ENCODE measurements at places on chromosomes 4 and X.
A peak's percentile ranks its signal among the peaks of the same experiment; 100 is the strongest.

DNA sequence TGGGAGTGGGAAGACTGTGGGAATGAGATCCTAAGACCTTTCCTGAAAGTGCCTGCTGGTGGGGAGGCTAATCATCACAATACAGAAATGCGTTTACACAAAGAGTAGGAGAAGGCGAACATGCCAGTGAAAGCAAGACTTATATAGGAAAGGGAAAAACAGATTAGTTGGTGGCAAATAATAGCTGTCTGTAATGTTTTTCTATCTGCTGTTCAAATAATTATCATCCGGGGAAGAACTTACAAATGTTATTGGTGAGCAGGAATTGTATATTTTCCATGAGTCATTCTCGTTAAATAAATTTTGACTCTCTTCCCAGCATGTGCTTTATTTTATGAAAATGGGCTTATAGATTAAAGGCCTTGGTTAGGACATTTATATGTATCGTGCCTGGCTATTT is 196.5 kb downstream of the ARHGAP10 start:
- peaks cover 6% of the 10 kb centered on the region for H3K4me1 ChIP-seq
- H3K36me3 ChIP-seq, result peaks cover 13% of the 10 kb centered on the region
- H3K4me3 ChIP-seq, result no peak overlapping the region
- DNase-seq, result no peak
- no peaks in the 10 kb centered on the region for H3K27me3 ChIP-seq
- H3K27ac ChIP-seq, result no peak overlapping the region

DNA sequence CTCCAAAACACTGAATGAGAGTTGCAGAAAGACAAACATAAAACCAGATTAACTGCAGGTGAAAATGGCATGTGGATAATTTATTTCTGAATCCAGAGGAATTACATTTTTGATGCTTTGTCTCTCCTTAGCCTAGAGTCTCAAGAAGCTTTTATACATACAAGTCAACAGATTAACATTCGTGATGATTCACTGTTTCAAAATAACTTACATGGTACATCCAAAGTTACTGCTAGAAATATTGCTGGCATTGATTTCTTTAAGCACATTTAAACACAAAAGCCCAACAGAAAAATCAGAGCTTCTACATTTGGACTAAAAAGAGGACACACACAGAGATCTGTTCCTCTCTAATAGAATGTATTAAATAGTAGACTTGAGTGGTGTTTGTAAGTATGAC is 105.6 kb downstream of the AMELX start:
- no peak for DNase-seq
- H3K4me3 ChIP-seq, result no peak overlapping the region
- no peaks in the 10 kb centered on the region for H3K36me3 ChIP-seq
- no peaks in the 10 kb centered on the region for H3K4me1 ChIP-seq
- no peaks in the 10 kb centered on the region for H3K27me3 ChIP-seq
- H3K27ac ChIP-seq, result no peak overlapping the region

DNA sequence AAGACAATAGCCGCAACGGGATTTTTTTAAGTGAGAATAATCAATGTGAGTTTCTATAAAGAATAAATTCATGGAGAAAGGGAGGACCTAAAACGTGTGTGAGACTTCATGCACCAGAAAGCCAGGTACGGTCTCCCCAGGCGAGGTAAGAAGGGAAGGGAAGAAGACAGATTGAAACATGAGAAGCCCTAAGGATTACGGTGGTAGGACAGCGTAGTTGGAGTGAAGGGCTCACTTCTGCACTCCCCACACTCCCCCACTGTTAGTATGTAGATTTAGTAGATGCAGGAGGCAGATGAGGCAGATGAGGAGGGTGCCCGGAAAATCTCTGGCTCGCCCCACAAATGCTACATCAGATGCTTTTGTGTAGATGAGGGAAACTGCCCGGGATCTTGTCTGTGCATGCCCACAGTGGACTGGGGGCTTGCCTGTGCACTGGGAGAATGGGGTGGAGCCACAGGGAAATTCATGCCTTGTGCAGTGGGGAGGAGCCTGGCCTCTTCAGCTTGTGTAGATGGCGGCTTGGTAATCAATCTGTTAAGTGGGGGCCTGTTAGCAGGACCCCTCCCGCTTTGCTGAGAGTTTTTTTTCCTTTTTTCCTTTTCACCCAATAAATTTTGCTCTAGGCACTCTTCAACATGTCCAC is 1544.5 kb upstream of the TENM3 start:
- peak overlapping the region; percentile 4 for H3K27ac ChIP-seq
- peak overlapping the region; percentile 49 for H3K4me3 ChIP-seq
- H3K4me1 ChIP-seq, result peaks cover 14% of the 10 kb centered on the region
- no peaks in the 10 kb centered on the region for H3K36me3 ChIP-seq
- DNase-seq, result no peak
- H3K27me3 ChIP-seq, result no peaks in the 10 kb centered on the region

- DNase-seq, result no peak
- peaks cover 48% of the 10 kb centered on the region for H3K36me3 ChIP-seq
- peaks cover 22% of the 10 kb centered on the region for H3K4me1 ChIP-seq
These were observed 74.8 kb downstream of the IRF2 start for GRCh38 chr4:184399512-184399908.

DNA sequence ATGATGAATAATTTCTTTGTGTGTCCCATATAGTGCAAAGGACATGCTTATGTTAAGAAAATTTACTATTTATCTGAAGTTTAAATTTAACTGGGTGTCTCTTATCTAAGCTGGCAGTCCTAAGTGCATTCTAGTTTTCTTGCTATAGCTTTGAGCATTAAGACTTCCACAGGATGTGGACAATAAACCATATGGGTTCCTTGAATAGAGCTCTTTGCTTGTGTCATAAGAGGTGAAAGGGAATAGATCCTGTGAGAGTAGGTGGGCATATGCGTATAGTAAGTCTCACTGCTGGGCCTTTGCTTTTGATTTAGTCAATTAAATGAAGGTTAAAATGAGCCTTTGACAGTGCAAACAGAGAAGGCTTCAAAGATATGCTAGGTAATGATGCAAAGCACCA is 223.4 kb upstream of the GYPA start:
- no peak overlapping the region for H3K4me3 ChIP-seq
- no peaks in the 10 kb centered on the region for H3K36me3 ChIP-seq
- peaks cover 7% of the 10 kb centered on the region for H3K27me3 ChIP-seq
- H3K4me1 ChIP-seq, result no peaks in the 10 kb centered on the region

GRCh38 chr4:88106205-88106604 is 52.2 kb downstream of the ABCG2 start:
- H3K27me3 ChIP-seq, result no peaks in the 10 kb centered on the region
- H3K27ac ChIP-seq, result peak overlapping the region; percentile 7
- no peak overlapping the region for H3K4me3 ChIP-seq
- no peaks in the 10 kb centered on the region for H3K36me3 ChIP-seq
- H3K4me1 ChIP-seq, result peaks cover 29% of the 10 kb centered on the region

- H3K4me1 ChIP-seq, result peaks cover 4% of the 10 kb centered on the region
- no peaks in the 10 kb centered on the region for H3K27me3 ChIP-seq
- no peak for DNase-seq
- no peak overlapping the region for H3K27ac ChIP-seq
- peaks cover 3% of the 10 kb centered on the region for H3K36me3 ChIP-seq
These were observed 91.9 kb downstream of the FAM13A start for GRCh38 chr4:88965053-88965452.

- no peaks in the 10 kb centered on the region for H3K36me3 ChIP-seq
- H3K4me3 ChIP-seq, result no peak overlapping the region
- H3K27me3 ChIP-seq, result no peaks in the 10 kb centered on the region
- H3K27ac ChIP-seq, result no peak overlapping the region
These were observed 419.8 kb upstream of the AMOT start for GRCh38 chrX:113260474-113260873.

DNA sequence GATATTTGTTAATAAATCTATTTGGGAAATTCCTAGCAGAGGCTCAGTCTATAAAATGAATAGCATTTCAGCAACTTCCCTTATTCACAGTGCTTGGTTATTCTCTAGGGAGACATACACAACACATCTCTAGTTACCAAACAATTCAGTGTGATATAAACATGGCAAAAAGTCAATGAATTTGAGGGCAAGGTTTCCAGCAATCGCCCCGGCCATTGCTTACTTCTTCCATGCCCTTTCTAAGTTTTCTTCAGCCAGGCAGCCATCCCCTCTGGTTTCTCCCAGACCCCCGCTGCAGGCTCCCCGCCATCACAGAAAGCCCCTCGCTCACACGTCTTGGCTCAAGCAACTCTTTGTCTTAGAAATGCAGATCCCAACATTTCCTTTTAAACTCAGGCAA is 4.4 kb downstream of the TLR7 start:
- no peaks in the 10 kb centered on the region for H3K36me3 ChIP-seq
- H3K4me1 ChIP-seq, result no peaks in the 10 kb centered on the region
- H3K27me3 ChIP-seq, result no peaks in the 10 kb centered on the region
- no peak for DNase-seq
- H3K4me3 ChIP-seq, result no peak overlapping the region

- no peak overlapping the region for H3K27ac ChIP-seq
- H3K4me1 ChIP-seq, result peaks cover 10% of the 10 kb centered on the region
- no peaks in the 10 kb centered on the region for H3K27me3 ChIP-seq
- H3K4me3 ChIP-seq, result no peak overlapping the region
- DNase-seq, result no peak
These were observed 113.8 kb downstream of the ATP10D start for GRCh38 chr4:47598896-47599295.

DNA sequence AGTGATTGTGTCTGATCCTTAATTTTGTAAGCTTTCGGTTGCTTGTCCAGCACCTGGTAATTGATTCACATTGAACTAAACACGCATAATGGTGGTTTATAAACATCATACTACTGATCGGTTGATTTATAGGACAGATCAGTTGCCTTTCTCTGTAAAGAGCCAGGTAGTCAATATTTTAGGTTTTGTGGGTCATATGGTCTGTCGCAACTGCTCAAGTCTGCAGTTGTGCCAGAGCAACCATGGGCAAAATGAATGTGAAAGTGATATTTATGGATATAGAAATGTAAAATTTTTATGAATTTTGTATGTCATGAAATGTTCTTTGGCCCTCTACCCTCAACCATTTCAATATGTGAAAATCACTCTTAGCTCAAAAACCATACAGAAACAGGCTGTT is 8.9 kb downstream of the JADE1 start:
- H3K4me3 ChIP-seq, result no peak overlapping the region
- H3K27ac ChIP-seq, result no peak overlapping the region
- peaks cover 24% of the 10 kb centered on the region for H3K4me1 ChIP-seq
- no peaks in the 10 kb centered on the region for H3K27me3 ChIP-seq

DNA sequence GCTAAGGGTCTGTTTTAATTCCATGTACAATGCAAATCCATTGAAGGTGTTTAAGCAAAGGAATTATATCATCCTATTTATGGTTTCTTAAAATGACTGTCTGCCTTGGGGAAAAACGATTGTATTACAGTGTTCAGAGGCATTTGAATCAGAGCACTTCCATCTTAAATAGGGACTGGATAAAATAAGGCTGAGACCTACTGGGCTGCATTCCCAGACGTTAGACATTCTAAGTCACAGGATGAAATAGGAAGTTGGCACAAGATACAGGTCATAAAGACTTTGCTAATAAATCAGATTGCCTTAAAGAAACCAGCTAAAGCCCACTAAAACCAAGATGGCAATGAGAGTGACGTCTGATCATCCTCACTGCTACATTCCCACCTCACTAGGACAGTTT is 1167.2 kb upstream of the PABPC4L start:
- H3K27me3 ChIP-seq, result no peaks in the 10 kb centered on the region
- no peak for DNase-seq
- no peak overlapping the region for H3K4me3 ChIP-seq

DNA sequence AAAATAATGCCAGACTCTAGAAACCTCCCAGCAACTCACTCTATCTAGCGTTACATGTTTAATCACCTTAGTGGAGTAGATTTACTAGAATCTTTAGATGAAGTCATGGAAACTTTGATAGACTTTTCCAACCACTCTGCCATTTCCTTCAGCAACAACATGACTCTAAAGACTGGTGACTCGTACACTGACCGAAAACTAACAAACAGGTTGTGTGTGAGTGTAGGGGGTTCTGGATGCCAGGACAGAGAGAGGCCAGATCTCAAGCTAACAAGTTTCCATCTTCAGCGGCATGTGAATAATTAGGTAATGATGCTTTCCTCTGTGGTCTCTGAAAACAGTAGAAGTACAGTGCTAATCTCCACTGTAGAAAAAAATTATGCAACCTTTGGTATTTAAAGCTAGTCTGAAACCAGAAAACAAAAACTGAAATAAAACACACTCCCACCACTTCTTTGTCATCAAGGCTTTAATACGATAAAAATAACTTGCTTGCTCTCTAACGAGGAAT is 286.4 kb downstream of the PRDM5 start:
- DNase-seq, result no peak
- no peak overlapping the region for H3K27ac ChIP-seq
- H3K27me3 ChIP-seq, result no peaks in the 10 kb centered on the region

DNA sequence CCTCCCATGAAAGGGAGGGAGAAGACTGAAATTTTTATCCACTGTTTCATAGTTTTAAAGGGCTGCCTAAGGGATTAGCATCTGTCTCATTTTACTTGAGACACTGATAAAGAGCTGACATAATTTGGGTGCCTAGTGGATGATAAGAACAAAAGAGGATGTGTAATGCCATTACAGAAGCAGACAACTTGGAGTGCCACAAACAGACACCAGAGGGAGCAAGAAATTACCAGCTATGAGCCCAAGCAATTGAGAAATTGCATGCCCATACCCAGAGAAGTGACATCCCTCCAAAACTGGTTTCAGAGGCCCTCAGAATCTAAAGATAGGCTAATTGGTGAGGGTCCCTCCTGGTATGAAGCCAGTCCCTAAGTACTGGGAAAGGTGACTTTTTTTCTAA is 38.5 kb upstream of the POU3F4 start:
- DNase-seq, result no peak
- H3K27ac ChIP-seq, result no peak overlapping the region
- no peaks in the 10 kb centered on the region for H3K4me1 ChIP-seq
- H3K4me3 ChIP-seq, result no peak overlapping the region

DNA sequence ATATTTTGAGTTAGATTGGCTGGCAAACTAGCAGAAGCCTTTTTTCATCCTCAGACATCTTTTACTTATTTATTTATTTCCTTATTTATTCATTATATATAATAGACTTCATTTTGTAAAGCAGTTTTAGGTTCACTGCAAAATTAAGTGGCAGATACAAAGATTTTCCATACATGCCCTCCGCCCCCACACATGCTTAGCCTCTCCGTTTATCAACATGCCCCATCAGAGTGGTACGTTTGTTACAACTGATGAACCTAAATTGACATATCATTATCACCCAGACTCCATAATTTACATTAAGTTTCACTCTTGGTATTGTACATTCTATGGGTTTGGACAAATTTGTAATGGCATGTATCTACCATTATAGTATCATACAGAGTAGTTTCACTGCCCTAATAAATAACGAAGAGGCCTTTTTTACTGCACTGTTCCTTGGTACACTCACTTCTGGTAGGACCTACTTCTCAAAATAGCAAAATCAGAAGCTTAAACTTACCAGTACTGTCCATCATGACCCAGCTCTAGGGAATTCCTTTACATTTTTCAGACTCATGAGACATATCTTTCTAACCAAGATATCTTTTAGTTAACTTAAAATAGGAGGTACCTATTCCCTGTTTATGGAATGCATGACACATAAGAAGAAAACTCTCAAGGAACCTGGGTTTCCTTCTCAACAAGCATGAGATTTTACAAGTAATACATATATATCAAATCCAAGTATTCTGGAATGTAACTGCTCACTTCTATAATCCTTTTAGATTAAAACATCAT is 4.8 kb upstream of the TMPRSS11B start:
- no peaks in the 10 kb centered on the region for H3K36me3 ChIP-seq
- DNase-seq, result no peak
- no peak overlapping the region for H3K27ac ChIP-seq
- no peak overlapping the region for H3K4me3 ChIP-seq
- H3K4me1 ChIP-seq, result no peaks in the 10 kb centered on the region

- no peaks in the 10 kb centered on the region for H3K4me1 ChIP-seq
- no peak overlapping the region for H3K27ac ChIP-seq
- H3K27me3 ChIP-seq, result no peaks in the 10 kb centered on the region
These were observed 345.1 kb upstream of the TACR3 start for GRCh38 chr4:104064646-104065577.
